Stimulated activated CD8-positive, alpha-beta memory T cell treated with anti-CD3 and anti-CD28 coated beads, Interleukin-7, amount 100 ng/mL, for 24 hours (primary cell): ENCODE measurements at places on chromosomes 6 and 20.

- DNase-seq: no peak
These were observed 32.5 kb downstream of the BFSP1 start for GRCh38 chr20:17498641-17499040.

DNA sequence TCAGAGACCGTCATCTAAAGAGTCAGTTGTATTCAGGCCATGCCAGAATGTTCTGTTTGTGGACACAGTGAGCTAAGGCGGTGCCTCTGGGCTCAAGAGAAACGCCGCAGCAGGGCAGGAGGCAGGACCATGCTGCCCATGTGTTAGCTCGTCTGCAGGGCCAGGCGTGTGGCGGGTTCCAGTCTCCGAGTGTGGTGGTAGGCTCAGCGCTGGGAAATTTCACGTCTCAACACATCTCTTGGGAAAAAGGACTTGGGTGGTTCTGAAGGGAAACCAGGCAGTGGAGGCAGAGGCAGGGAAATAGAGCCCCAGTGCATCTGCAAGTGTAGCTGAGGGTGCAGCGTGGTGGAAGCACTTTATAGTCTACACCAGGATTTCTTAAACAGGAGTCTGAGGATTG, 56.9 kb upstream of the TAGAP start:
- DNase-seq: no peak

DNA sequence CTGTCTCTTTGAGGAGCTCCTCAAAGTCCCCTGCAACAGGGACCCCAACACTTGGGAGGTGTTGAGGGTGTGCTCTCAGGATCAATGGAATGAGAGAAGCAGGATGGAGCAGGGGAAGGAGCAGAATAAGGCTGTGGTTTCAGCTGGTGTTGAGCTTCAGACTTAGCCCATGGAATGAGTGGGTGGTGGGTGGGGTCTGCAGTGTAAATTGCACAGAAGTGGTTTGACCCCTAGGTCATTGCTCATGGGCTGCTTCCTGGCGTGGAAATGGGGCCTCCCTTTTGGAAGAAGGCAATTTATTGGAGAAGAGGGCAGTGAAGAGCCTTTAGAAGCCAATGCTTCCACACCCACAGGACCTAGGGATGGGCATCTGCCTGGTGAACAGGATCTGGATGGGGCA, 37.0 kb upstream of the KCNG1 start:
- no peak for DNase-seq

DNA sequence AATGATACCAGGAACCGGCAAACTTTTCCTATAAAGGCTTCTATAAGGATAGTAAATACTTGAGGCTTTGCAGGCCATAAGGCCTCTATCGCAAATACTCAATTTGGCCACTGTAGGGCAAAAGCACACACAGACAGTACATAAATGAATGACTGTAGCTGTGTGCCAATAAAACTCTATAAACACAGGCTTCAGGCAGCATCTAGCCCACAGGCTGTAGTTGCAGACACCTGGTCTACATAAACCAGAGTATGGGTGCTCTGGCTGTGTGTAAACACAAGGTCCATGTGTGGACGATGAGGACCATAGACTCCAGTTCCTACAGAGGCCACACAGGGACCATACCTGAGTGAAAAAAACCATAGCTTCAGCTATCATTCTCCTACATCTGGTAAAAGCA, 52.2 kb downstream of the ZMYND8 start:
- no peak for DNase-seq

DNA sequence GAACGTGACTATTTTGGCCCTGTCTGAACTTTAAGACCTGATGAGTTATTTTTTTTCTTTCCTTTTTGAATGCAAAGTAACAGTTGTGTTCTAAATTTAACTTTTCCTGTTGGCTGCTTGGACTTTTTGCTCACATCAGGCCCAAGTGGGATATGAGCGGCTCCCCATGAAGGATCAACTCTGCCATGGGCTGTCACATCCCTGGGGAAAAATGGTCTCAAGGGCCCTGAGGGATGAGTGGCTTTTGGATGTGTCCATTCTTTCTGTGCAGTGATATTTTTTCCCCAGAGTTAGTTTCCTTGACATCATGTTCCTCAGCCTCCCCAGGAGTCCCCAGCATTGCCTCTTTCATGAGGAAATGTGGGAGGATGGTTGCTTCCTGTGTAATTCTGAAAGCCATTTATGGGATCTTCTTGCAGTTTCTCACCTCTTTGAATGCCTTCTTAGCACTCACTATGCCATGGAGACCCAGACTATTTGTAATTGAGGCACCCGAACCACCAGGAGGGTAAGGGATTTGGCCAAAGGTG, 92.5 kb downstream of the SLC24A3 start:
- no peak for DNase-seq

DNA sequence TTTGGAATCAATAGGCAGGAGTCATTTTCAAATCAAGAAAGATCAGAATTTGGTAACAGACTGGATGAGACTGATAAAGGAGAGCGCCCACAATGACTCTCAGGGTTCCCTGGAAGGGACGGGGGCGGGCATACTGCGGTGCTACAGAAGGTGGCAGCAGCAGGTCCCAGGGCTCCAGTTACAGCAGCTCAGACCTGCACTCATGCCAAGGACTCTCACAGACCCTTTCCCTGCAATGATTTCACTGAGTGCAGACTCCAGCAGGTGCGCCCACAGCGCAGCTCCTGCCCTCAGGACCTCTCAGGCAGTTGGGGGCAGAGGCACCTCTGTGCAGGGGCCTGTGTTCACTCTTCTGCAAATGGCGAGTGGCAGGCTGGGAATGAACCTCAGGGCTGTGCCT, 359.8 kb downstream of the ZFAND3 start:
- no peak for DNase-seq

DNA sequence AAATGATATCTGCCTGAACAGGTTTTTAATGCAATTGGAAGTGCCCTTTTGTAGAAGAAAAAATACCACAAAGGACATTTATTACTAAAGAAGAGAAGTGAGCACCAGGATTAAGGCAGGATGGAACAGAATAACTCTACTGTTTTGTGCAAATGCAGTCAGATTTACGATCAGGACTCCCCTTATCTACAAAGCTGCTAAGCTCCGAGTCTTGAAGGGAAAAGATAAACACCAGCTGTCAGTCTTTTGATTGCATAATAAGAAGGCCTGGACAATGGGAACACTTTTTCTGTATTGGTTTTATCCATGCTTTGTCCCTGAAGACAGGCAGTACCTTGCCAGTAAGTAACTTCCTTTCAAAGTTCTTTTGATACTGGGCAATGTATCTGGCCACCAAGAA, 797.9 kb upstream of the SLC35B3 start:
- no peak for DNase-seq

- DNase-seq: no peak
These were observed 829 bp downstream of the MANBAL start for GRCh38 chr20:37290158-37290810.

DNA sequence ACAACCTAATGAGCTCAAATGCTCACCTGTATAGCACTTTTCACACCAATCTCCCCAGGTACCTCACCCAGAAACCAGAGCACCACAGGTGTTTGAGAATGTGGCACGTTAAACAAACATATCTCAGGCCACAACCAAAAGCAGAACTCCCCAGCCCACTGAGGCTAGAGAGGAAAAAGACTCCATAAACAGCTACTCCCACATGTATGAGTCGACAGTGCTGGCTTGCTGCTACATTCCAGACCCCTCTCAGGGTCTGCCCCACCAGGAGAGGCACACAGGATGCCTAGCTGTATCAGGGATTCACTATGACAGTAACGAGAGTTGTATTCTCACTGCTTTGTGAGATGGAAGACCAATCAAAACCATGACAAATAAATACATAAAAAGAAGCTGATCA, 242.6 kb upstream of the ARID1B start:
- no peak for DNase-seq

DNA sequence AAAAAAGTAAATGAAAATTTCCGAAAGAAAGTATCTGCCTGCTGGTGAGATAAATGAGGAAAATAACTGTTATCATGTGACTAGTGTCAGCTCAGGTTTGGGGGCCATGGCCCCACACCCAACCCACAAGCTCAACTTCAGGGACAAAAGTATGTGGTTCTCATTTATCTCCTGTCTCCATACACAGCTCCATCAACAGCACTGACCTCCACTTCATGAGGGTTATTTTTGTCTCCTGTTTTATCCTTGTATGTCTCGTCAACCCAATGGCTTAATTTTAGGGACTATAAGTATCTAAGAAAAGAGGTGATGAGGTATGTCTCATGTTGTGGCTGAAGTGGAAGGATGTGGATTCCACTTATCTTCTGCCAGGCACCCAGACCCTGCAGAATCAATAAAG, 271.6 kb upstream of the RIN2 start:
- no peak for DNase-seq

- no peak for DNase-seq
These were observed 42.7 kb downstream of the TFEB start for GRCh38 chr6:41692730-41693129.

- no peak for DNase-seq
These were observed 300.2 kb downstream of the UTRN start for GRCh38 chr6:144585217-144585814.

GRCh38 chr6:53310771-53311585, 37.8 kb downstream of the ELOVL5 start:
- no peak for DNase-seq
